Activated CD8-positive, alpha-beta memory T cell treated with anti-CD3 and anti-CD28 coated beads, Interleukin-2, amount 10 ng/mL, durations not matched to agents 7 days and 5 days (primary cell): ENCODE measurements at places on chromosomes 2 and 18. TPM values are rescaled to one million over a fixed set of nuclear protein-coding genes. Genes with fewer than 3 reads are reported as not detected.

GRCh38 chr18:3486512-3486911 lies 36.5 kb downstream of the TGIF1 start:
- peak; percentile 31 for DNase-seq

DNA sequence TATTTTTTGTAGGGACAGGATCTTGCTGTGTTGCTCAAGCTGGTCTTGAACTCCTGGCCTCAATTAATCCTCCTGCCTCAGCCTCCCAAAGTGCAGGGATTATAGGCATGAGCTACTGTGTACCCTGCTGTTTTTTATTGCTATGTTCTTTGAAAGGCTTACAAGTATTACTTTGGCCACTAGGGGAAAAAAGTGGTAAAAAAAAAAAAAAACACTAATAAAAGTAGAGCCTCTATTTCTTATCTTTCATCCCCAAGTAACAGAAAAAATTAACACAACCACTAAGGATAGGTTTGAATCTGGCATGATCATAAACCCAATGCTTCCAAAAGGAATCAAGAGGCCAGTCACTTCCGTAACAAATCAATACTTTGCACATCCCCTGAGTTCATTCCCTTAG lies 11.6 kb downstream of the NOL10 start:
- no peak for DNase-seq

GRCh38 chr18:55858661-55859515 lies 270.9 kb upstream of the TCF4 start:
- DNase-seq = no peak

DNA sequence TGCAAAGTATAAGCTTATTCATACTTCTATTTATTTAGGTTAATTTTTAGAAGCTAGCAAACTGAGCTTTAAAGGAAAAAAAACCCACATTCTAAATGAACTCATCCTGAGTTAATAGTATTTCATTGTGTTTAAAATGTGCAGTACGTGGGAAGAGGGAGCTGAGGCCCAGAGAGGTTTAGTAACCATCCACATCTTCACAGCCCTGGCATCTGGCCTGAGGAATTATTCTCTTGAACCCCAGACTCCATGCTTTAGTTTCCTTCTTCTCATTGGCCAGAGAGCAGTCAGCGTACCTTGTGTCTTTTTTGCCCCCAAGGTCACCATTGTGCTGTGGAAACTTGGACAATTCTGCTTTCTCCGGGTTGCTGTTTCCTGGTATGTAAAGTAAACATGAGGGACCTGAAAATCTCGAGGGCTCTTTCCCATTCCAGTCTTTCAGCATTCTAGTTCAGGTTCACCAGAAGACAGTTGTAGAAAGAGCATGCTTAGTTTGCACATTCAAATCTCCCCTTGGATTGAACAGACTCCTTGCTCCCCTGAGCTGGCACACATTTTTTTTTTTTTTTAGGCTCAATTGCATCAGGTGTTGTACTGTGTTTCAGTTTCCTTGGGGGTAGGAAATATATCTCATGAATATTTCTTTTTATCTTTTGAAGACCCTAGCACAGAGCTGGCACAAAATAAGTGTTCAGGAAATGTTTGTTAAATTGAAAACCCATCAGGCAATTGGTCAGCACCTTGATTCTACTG lies 81.4 kb downstream of the MYCN start:
- DNase-seq = no peak

DNA sequence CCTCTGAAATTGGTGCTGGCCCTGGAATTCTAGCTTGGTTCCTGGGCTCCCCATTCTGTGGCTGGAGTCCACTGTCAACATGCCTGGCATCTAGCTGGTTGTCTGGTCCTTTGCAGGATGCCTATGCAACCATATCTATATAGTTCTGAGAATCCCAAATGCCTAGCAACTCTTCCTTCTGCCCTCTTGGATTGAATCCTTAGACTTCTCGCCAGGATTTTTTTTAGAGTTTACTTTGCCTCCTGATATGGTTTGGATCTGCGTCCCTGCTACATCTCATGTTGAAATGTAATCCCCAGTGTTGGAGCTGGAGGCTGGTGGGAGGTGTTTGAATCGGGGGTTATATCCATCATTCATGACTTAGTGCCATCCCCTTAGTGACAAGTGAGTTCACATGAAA lies 65.0 kb upstream of the LYPD1 start:
- DNase-seq = no peak

CYP1B1 gene
- total RNA-seq = 16.0 TPM

PLCL1 gene
- total RNA-seq = 0.20 TPM

DNA sequence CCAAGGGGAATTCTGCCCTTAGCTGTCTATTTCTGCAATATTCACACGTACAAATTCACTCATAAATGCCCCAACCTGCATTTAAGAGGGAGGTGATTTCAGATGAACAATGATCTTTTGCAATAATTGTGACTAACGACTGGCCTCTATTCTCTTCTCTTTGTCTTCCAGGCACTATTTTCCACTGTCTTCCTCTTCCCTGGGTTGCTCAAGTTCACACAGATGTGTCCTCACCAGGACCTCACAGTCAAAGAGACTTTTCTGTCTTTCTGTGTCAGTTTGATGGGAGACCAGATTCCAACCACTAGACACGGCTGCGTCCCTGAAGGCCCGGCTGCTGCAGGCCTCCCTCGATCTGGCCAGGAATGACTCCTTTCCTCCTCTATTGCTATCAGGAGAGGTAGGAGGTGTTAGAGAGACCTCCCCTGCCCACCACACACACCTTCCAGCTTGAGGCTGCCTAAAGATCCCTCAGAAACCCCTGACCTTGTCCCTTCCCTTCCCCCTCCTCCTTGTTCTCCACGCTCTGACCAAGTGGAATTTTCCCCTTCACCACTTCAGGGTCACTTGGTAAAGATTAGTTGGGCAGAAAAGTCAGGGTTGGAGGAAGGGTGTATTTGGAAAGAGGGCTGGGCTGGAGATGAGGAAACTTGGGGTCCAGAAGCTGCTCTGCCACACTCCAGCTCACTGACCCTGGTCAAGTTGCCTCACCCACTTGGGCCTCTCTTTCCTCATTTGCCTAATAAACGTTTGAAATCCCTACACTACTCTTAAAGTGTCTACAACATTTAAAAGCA lies 109.2 kb upstream of the COPS8 start:
- DNase-seq = no peak

CCDC74A gene
- 4.6 TPM for total RNA-seq

- DNase-seq = no peak
These were observed 67.1 kb downstream of the ABCG8 start for GRCh38 chr2:43905871-43906270.

GRCh38 chr2:221189431-221190067 lies 382.6 kb downstream of the EPHA4 start:
- DNase-seq = no peak

GCG gene
- total RNA-seq = not detected

ACKR3 gene
- total RNA-seq = 3.3 TPM

DNA sequence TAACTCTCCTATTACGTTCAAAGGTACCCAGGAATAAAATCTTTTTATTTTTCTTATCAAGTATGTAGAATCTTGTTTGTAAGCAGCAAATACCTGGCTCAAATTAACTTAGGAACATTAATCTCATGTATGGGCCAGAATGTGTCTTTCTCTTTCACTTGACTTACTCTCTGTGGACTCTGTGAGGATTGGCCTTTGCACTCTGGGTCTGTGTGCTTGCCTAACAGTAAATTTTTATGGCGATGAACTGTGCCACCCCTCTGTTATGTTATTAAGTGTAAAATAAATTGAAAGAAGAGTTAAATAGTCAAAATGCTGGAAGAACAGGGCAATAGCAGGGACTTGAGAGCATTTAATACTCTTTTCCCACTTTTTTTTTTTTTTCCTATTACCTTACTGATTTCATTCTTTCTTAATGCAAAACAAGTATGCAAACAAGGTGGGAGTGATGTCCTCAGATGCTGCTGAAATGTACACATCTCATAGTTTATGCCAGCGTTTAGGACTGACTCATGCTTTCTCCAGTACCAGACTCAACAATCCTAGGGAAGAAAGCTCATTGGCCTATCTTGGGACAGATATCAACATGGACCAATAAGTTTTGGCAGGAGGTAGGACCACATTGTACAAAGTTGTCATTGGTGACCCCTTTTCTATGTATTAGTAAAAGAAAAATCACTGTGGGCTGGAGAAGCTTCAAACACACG lies 25.5 kb downstream of the LYPD6 start:
- no peak for DNase-seq

CRIM1 gene
- total RNA-seq = 17.6 TPM

DNA sequence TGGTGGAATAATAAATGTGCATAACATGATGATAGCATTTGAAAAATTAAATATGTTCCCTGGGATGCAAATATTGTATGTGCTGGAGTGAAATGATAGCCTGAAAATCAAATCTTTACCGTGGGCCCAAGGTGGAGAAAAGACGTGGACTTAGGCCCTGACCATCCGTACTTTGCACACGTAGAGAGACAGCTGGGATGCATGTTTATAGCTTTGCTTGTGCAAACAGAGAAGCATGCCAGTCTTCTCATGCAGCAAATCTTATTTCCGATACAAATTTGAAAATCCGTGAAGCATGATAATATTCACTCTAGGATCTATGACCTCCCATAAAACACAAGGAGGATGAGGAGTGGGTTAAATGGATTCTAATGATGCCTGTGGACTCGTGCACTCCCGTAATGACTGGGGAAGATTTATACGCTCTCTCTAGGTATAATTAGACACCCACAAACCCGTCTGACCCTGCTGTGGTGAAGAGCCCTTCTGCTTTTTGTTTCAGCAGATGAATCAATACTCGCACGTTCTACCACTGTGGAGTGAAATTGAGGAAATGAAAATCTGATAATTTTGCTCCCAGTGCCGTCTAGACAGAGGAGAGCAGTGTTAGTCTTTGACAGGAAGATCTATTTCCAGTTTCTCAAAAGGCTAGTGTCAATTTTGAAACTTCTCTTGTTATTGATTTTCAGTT lies 810.3 kb upstream of the SALL3 start:
- DNase-seq = no peak

CABYR gene
- 1.2 TPM for total RNA-seq

B3GNT7 gene
- total RNA-seq = 0.47 TPM

- peak; percentile 60 for DNase-seq
These were observed 105.0 kb upstream of the SMAD7 start for GRCh38 chr18:49055754-49056172.

GRCh38 chr2:155309483-155309882 lies 611.0 kb downstream of the KCNJ3 start:
- DNase-seq = no peak

GRCh38 chr2:238488347-238488826 lies 61.7 kb downstream of the ASB1 start:
- peak; percentile 28 for DNase-seq

- DNase-seq = no peak
These were observed 689 bp downstream of the RPRD1A start for GRCh38 chr18:36066686-36067054.

- no peak for DNase-seq
These were observed 323.5 kb downstream of the CELF4 start for GRCh38 chr18:37242091-37242490.

GRCh38 chr2:60380411-60380810 lies 173.0 kb downstream of the BCL11A start:
- DNase-seq = no peak

KIAA2012 gene
- total RNA-seq = 0.05 TPM

GRCh38 chr2:107730898-107731297 lies 95.8 kb upstream of the RGPD4 start:
- DNase-seq = no peak

PTPRM gene
- total RNA-seq = 5.7 TPM

DNA sequence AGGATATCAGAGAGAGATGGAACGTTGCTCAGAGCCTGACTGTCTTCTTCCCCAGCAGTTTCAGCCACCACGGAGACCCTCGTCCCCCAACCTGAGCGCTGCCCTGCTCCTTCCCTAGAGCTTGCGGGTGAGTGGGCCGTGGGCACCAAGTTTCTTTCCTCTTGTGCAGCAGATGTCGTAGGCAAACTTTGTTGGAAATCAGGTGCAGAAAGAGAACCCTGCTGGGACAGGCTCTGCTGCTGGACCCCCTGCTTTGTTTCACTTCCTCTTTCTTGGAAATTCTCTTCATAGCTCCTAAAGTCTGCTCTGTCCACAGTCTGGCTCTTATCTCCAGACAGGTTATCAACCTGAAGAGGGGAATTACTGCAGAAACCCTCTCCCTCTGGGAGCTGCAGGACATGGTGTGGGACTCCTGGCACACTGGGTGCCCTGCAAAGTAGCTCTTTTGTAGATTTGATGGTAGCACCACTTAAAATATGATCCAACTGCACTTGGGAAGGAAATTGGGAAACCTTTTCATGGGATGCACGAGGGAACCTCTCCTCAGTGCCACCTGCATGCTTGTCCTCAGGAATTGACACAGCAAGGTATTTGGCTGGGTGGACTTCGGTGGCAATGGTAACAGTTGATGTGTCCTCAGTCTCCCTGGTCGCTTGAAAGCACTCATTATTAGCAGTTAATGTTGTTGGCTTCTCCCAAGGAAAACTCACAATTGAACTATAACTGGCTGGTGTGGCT lies 92.2 kb downstream of the ALPK2 start:
- no peak for DNase-seq

- peak; percentile 80 for DNase-seq
These were observed at the start of gene RSAD2 for GRCh38 chr2:6877402-6878304. RSAD2 (plus strand) TSS chr2:6877777; CDS start chr2:6877801, 24 bp downstream.

SERPINB12 gene
- not detected for total RNA-seq
